ENCODE measurements at places on chromosomes 3 and 15.

DNA sequence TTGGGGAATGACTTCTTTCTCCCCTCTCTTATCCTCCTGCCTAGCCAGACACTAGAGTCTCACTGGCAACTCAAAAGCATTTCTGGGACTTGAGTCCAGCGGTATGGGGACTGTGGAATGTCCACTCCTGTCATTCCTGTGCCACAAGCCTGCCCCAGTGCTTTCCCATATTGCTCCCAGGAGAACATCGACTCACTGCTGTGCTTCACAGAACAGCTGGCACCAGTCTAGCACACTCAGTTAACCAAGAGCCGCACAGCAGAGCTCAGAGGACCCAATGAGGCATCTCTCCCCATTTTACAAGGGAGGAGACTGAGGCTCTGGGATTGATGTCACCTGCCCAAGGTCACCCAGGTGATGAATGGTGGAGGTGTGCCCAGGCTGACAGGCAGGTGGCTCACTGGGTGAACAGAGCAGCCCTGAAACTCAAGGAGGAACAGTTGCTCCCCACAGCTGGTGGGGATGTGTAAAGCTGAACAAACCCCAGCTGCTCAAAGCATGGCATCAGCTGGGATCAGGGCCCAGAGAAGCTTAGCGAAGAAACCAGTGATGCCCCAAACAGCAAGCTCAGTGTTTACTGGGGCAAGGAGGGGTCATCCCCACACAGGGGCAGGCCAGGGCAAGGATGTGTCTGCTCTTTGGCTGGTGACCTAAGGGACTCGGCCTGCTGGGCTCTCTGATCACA lies 35.4 kb upstream of the DUSP7 start:
- DNase-seq = no peak

- no peak for DNase-seq
Measured at GRCh38 chr3:187183903-187184302, 13.4 kb upstream of the RTP1 start.

- DNase-seq = no peak
Measured at GRCh38 chr3:17032407-17033034, 147.8 kb downstream of the PLCL2 start.

DNA sequence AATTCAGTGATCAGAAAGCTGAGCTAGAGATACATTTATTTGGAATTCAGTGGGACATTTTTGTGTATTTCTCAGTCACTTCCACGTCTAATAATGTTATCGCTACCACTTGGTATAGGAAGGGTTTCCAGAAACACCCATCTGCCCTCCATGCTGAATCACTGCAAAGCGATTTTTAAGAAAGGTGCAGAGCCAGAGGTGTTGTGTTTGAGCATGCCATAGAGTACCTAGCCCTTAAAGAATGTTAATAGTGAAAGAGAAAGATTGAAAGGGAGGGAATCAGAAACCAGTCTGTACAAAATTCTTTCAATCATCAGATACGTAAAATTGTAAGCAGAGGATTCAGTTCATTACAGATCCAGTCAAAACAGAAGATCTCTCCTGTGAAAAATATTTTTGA lies 80.1 kb upstream of the ARL6 start:
- no peak for DNase-seq

GRCh38 chr3:37800022-37800551 lies 61.6 kb upstream of the CTDSPL start:
- DNase-seq = no peak

GRCh38 chr3:151979906-151980305 lies 106.5 kb downstream of the SUCNR1 start:
- no peak for DNase-seq

- DNase-seq = no peak
Measured at GRCh38 chr3:87307805-87308204, 31.4 kb upstream of the POU1F1 start.

GRCh38 chr15:96416934-96417759 lies 86.6 kb downstream of the NR2F2 start:
- DNase-seq = no peak

GRCh38 chr3:101591071-101591470 lies 17.1 kb downstream of the PCNP start:
- no peak for DNase-seq

GRCh38 chr3:196555295-196555694 lies 13.1 kb downstream of the WDR53 start:
- DNase-seq = no peak

DNA sequence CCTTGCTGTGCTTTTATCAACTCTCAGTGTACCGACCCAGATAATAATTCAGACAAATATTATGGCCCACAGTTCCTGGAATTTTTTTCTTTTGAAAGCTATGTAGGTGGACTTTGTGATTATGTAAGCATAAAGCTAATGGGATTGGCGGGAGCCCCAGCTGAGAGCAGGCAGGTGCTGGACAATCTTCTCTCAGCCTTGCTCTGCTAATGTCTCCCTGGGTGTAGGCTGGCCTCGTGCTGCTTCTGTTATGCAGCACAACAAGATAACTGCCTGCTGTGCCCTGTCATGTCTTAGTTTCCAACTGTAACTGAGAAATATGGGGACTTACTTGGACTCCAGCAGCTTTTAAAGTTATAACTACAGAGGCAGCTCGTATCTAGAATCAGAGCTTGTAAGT lies 415.0 kb downstream of the PDCD6IP start:
- DNase-seq = no peak

DNA sequence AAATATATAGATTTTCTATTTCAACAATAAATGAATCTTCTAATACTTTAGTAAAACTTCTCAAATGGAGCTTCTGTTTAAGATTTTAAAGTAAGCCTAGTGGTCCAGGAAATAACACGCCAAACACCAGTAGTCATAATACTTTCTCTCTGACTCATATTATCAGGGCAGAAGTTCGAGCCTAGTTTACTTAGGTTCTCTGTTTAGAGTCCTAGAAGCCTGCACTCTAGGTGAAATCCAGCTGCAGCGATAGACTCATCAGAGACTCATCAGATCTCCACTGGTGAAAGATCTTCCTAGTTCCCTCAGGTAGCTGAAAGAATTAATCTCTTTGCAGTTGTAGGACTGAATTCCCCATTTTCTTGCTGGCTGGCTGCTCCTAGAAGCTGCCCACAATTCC lies 552.5 kb upstream of the ROBO2 start:
- no peak for DNase-seq

DNA sequence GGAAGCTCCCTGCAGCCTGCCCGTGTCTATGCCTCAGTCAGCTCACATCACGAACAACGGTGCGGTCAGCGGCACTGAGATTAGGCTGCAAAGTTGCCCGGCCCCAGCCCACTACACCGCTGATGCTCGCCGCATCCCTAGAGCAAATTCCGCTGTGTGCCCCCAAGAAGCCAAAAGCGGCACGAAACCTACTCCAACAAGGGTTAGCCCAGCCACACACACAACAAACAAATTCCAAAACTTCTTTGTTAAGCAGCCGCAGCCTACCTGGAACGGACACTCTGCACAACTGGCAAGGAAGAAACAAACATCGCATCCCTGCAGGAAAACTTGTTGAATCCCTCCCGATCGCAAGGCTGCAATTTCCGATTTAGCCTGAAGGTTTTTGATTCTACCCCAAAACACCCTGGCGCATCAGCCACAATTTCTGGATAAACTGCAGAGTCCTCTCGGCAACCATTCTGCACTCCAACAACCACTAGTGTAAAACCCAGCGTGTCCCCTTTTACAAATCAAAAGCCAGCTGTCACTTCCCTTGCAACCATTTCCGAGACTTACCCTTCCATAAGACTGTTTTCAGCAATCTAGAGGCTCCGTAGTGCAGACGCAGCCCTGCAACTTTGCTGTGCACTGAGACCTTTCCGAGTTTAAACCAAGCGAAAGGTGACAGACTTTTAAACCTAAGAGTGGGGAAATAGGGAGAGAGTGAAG lies 449 bp downstream of the ROBO1 start:
- DNase-seq = no peak

- no peak for DNase-seq
Measured at GRCh38 chr3:127325629-127325961, 37.7 kb upstream of the PRR20G start.

GRCh38 chr3:30281526-30281925 lies 324.9 kb upstream of the TGFBR2 start:
- DNase-seq = no peak

DNA sequence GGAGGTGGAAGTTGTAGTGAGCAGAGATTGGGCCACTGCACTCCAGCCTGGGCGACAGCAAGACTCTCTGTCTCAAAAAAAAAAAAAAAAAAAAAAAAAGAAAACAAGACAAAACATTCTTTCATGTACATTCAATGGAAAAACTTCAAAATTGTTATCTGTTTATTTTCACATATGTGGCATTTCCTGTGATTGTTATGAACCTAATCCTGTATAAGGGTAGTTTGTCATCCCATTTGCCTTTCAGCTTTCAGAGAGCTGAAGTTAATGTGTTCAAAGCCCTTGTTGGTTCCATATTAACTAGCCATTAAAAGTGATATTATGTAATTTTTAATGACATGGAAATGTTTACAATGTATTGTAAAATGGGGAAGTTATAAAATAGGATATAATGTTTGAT lies 17.3 kb upstream of the NCK1 start:
- no peak for DNase-seq

GRCh38 chr15:32747921-32748342 lies 30.1 kb downstream of the GREM1 start:
- DNase-seq = no peak

DNA sequence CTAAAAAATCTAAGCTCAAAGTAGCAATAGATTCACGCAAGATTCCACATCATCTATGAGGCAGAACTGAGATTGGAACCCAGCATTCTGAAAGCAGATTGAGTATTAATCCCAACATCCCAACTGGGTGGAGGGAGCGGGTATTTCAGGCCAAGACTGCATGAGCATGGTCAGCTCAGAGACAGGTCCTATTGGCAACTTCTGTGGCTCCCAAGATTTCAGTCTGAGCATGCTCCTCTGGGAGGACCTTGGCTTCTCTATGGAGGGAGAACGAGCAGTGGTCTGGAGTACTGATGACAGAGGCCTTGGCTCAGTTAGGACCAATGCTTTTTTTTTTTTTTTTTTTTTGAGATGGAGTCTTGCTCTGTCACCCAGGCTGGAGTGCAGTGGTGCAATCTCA lies 4.0 kb upstream of the ITGA11 start:
- DNase-seq = no peak

DNA sequence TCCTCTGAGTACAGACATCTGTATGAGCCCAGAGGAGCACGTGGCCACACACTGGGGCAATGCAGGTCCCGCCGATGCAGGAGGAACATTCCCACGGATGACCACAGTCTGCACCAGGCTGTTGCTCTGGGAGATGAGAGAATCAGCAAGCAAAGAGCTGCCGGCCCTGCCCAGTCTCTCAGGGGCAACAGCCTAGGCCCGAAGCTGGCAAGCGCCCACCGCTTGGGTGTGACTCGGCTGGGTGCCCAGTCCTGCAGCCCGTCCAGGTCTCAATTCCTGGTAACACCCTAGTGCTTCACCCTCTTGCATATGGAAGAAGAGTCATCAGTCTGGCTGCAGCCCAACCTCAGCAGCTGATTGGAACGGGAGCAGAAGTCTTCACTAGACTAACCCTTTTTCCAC lies 153.7 kb upstream of the HES1 start:
- no peak for DNase-seq

DNA sequence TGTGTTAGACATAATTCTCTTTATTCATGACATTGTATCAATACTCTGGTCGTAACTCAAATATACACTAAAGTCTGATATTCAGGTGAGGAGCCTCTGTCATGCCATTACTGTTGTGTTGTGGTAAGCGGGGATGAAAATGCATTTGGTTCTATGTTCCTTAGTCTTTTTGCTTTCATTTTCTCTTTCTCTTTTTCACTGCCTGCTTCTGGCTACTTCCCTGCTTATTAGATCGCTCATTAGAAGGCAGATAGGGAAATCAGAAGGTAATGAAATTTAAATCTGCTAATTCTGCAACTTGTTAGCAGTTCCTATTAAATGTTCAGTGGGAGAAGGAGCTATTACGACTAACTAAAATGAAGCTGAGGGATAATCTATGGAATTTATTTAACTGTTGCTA lies 345.0 kb downstream of the GRM7 start:
- DNase-seq = no peak

DNA sequence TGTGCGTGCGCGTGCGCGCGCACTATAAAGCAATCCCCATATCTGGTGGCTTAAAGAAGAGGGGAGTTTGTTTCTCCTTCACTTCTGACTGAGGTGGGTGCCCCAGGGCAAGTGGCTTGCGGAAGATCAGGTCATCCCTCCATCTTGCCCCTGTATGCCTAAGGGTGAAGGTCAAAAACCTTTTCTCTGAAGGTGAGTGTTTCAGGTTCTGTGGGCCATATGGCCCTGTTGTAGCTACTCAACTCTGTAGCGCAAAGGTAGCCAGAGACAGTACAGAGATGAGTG lies 5.5 kb downstream of the ABTB1 start:
- no peak for DNase-seq

Measured in esophagus squamous epithelium (tissue), 5 donors.